Naive thymus-derived CD8-positive, alpha-beta T cell (primary cell): ENCODE measurements at places on chromosomes 13 and 19.

DNA sequence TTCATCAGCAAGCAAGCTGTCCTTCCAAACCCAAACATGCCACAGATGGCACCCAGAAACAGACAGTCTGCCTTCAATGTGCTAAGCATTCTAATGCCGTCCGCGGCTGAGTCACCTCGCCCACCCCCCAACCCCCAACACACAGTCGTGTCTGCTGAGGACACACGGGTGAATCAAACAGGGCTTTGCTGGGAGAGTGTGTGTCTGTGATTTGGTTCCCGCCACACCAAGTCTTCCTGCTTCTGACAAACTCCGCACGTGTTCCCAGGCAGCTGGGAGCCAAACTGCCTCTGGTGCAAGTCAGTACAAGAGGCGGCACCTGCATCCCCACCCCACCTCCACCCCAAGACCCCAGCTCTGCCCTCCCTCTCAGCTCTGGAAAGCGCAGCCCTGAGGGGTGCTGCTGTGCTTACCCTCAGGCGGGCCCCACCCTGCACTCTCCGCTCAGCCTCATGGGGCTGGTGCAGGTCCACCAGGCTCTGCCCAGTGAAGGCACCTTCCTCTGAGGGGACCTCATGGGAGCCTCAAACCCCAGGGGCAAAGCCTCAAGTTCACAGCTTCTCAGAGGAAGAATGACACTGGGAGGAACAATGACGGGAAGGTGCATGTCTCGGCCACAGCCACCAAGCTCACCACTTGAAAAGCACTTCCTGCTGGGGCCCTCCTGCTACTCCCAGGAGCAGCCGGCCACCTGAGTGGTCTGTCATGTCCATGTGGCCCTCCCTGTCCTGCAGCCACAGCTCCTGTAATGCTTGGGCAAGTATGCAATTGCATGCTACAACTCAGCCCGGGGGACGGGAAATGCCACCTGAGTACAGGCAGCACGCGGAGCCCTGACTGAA lies 15.0 kb upstream of the SLC35E1 start:
- peak; percentile 66 for DNase-seq

GRCh38 chr13:112842931-112843391 lies 126.1 kb upstream of the MCF2L start:
- no peak for DNase-seq

DNA sequence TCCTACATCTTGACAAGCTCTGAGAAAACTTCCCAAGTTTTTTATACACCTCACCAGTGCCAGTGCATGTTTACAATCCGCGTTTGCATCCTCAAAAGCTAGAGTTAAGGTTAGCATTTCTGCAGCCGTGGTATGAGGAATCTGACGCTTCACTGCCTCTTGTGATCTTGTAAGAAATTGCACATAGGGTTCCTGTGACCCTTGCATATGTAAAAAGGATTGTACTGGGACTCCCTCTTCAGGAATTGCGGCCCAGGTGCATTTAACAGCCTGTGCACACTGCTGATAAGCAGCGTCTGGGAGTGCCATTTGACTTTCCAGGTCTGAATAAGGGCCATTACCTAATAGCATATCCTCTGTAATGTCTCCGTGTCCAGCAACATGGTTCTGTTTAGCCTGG lies 15.3 kb downstream of the FPR3 start:
- DNase-seq, result no peak

GRCh38 chr19:50514346-50515167 lies 844 bp upstream of the ASPDH start:
- no peak for DNase-seq

GRCh38 chr19:13400296-13400695 lies 106.0 kb downstream of the CACNA1A start:
- DNase-seq, result no peak

- DNase-seq, result no peak
Observed at GRCh38 chr13:111095031-111095840, 19.9 kb upstream of the ARHGEF7 start.

- DNase-seq, result no peak
Observed at GRCh38 chr13:54484166-54484565, 1455.6 kb downstream of the OLFM4 start.

DNA sequence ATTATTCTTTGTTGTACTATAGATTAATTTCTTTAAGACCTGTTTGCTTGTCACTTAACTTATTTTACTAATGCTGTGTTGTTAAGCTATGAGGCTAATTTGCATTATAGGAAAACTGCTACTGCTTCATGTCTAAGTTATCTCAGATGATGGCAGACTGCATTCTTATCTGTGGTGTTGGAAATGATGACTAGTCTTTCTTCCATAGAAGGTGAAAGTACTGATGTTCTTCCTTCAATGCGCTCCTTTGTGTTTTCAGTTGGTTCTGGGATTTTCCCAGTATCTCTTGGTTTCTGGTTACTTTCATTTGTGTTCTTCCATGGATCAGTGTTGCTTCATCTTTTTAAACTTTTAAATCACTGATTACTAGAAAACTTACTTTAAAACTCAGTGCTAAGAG lies 46.9 kb downstream of the TPP2 start:
- DNase-seq, result no peak
